ENCODE measurements at places on chromosomes 1 and 21. TPM values are rescaled to one million over a fixed set of nuclear protein-coding genes. Genes with fewer than 3 reads are reported as not detected.

DNA sequence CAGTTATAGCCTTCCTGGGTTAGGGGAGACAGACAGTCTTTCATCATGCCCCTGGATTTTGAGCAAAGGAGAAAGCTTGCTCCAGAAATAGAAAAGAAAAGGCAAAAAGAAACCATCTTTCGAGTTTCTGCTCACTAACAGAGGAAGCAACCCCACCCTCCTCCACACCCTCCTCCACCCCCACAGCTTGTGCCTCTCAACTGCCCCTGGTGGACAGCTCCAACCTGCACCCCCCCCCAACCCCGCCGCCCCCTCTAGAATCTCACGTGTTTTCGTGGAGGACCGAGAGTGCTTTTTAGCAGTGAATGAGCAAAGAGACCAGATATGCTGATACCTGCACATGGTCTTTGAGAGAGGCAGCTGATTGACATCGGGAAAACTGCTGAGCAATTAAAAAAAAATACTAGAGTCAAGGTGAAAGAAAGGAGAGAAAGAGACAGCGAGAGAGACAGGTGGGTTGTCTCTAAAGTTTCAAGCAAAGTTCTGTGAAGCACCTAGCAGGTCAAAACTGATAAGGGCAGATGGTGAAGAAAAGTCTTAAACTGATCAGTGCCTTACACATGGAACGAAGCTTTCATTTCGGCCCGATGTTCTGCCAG, 358.3 kb downstream of the KIF26B start:
- no peak for DNase-seq

GRCh38 chr1:88649932-88650331, 34.1 kb upstream of the PKN2 start:
- no peak for DNase-seq

GRCh38 chr1:236163463-236164153, 21.3 kb downstream of the GPR137B start:
- DNase-seq = no peak

The CYP4A22 gene
- not detected for total RNA-seq

All from activated CD8-positive, alpha-beta memory T cell treated with anti-CD3 and anti-CD28 coated beads, Interleukin-2, amount 10 ng/mL, durations not matched to agents 7 days and 5 days (primary cell).